Naive B cell (primary cell): ENCODE measurements at places on chromosomes 1 and 21. TPM values are rescaled to one million over a fixed set of nuclear protein-coding genes. Genes with fewer than 3 reads are reported as not detected.

DNA sequence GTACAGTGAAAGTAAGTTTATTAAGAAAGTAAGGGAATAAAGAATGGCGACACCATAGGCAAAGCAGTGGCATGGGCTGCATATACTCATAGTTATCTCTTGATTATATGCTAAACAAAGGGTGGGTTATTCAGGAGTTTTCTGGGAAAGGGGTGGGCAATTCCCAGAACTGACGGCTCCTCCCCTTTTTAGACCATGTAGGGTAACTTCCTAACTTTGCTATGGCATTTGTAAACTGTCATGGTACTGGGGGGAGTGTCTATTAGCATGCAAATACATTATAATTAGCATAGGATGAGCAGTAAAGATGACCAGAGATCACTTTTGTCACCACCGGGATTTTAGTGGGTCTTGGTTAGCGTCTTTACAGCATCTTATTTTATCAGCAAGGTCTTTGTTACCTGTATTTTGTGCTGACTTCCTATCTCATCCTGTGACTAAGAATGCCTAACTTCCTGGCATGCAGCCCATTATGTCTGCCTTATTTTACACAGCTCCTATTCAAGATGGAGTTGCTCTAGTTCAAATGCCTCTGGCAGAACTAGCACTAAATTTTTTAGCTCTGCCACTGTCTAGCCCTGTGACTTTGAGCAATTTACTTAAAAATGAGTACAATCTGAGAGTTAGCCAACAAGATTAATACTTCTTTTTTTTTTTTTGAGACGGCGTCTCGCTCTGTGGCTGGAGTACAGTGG, 110.3 kb upstream of the PALMD start:
- DNase-seq = no peak

DNA sequence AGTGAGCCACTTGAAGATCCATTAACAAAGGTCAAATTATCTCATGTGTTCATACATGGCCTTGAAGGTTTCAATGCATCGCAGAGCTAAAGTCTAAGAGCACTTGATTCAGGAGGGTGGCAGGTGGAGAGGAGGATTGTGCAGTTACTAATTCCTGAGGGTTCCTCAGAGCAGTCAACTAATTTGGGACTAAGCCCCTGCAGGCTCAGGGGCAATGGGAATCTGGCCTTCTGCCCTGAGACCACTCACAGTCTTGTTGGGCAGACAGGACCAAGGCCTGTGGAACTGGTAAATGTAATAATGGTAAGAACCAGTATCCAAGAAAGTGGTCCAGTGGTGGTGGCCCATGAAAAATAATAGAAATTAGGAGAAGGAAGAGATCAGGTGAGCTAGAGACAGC, 127.4 kb upstream of the HMGB4 start:
- DNase-seq = no peak

HORMAD1 gene
- polyA plus RNA-seq = not detected

GRCh38 chr1:65260851-65261473, 48.4 kb upstream of the DNAJC6 start:
- DNase-seq = no peak

- DNase-seq = no peak
These were observed 4.4 kb downstream of the ST3GAL3 start for GRCh38 chr1:43711524-43712386.

DNA sequence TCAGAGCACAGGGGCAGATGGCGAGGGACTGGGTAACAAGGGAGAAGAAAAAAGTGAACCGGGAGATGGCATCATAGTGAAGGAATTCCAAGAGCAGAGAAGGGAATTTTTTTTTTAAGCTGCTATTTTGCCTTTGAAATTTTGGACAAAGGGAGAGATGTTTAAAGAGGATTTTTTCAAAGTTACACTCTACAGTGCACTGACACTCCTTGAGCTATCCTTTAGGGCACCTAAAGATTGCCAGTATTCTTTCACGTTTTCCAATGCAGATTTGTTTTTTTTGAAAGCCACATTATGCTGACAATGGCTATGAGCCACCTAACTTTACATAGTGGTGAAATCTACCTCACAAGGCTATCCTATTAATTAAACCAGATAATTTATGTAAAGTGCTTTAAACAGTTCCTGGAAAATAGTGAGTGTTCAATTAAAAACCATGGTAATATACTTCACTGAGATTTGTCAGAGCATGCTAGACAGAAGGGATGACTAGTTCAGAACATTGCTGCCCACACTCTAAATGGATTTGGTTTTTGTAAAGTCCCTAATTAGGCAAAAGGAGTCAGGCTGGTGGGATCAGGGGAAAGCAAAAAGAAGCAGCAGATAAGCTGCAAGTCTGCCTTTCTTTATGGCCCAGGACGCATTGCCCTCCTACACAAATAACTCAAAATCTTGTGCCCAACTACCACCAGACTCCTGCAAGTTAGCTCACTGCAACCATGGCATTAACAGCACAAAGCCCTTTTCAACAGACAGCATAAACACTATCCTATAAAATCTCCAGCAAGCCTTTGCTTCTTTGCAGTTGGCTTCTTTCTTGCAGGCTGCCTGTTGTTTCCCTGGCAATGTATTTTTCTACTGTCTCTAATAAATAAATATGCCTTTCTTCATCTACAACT, 53.9 kb downstream of the PRDX6 start:
- no peak for DNase-seq

OLFM3 gene
- polyA plus RNA-seq = not detected

C1orf146 gene
- polyA plus RNA-seq = not detected

DNA sequence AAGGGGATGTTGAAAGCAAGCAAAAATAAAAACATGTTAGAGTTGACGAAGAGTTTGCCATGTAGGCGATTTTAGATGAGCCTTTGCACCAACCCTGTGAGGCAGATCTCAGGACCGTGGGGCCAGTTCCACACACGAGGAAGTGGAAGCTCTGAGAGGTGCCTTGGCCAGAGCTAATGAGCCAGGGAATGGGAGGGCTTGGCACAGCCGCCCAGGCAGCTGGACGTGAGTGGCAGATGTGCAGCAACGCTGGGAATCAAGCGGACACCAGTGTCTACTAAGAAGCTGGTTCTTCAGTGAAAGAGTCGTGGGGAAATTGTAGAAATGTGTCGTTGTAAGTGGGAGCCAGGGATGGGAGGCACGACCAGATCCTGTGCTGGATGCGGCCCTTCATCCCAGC, 58.9 kb upstream of the COL6A1 start:
- no peak for DNase-seq

LRRIQ3 gene
- 2.4 TPM for polyA plus RNA-seq
